ENCODE measurements at places on chromosomes 1 and 21.

DNA sequence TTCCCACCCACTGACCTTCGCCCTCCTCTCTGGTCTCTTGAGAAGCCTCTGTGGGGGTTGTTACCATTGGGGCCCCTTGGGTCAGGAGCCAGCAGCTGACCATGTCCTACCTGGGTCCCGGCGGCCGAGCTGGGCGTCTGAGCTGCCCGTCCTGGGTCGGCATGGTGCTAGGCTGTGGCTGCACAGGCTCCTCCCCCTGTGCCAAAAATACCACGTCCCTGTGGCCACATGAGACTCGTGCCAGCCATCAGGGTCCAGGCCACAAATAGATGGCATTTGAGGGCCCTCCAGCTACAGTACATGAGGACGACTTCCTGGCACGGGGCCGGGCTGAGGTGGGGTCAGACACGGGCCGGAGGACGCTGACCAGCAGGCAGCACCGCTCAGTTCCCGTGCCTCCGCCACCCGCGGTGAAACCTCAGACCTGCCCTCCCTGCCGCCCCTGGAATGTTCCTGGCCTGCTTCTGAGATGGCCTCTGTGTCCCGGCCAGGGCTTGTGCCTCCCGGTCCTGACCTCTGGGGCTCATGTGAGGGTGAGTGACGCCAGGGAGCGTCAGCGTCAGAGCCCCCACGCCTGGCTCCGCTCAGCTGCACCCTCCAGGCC is at the start of gene PERM1:
Gene PERM1 (minus strand): TSS at position 139 of the 604 bp plus-strand sequence. CDS start 1,064 bp downstream, outside the sequence.
- DNase-seq, result no peak

DNA sequence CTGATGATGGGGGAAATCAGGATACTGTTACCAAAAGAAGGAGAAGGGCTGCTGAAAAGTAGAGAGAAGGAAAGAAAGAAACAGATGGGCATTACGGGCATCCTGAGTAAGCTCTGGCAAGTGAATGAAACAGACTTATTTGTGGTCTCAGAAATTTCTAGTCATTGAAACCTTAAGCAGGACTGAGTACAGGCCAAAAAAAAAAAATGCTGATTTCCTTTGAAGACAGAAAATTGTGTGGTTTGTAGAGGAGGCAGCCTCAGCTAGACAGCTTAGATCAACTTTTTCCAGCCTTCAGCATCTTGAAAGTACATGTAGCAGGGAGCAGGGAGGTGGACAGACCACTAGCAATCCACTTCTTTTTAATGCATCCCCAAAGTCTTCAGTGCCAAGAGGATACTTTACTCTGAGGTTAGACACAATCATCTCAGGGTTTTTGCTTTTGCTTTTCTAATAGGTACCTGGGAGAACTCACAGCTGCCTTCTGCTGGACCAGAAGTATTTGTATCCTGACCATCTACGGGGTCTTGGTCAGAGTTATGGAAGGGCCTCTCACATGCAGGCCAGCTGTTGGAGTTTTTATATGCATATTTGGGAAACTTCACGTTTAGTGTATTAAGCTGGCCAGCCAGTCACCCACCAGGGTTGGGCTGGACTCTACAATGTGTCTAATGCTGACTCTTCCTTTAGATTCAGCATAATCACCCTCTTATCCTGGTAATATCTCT is 10.6 kb upstream of the CAPZB start:
- no peak for DNase-seq

GRCh38 chr1:31482482-31483011 is 69.5 kb downstream of the SERINC2 start:
- DNase-seq, result no peak

GRCh38 chr1:91603409-91603808 is 102.8 kb downstream of the CDC7 start:
- DNase-seq, result no peak

DNA sequence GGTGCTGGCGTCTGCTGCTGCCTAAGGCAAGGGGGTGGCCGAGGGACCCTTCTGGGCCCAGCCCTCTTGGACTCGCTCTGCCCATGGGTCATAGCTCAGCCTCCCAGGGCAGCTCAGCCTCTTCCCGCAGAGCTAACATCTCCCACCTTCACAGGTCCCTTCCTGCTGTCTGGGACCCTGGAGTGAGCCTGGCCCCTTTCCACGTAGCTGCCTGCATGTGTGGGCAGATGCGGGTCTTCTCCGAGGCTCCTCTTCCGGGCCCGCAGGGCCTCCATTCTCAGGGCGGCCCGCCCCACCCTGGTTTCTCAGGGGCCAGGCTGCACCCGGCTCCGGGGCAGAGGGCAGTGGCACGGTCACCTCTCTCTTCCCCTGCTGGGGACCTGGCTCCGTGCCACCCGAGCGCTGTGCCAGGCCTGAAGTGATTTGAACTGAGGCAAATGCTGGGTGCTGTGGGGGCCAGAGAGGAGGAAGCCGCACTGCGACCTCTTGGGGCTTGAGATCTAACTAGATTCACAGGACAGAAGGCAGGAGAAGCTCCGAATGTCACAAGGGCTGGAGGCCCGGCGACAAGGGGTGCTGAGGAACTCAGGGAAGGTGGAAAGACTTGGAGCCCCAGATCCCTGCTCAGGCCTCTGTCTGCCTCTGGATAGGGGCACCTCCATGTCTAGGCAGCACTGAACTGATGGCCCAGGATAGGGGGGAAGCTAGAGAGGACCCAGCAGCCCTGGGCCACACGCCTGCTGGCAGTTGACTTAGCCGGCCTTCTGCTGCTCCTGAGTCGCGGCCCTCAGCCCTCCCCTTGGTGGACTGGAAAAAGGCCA is 40.7 kb downstream of the COQ8A start:
- no peak for DNase-seq

DNA sequence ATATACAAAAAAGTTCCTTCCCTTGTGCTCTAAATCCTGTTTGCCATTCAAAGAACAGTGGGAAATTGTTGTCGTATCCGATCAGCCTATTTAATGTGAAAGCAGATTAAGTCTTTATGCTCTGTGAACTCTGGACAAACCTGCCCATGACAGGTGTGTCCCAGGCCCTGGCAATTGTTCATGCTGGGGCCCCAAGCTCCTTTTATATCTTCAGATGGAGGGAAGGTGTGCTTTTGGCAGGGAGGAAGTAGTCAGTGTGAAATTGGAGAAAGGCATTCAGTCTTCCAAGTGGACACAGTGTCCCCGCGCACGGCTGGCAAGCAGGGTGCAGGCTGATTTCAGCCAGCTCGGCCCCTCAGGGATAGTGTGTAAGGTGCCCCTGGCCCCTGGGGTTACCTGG is 135.1 kb upstream of the F3 start:
- no peak for DNase-seq

DNA sequence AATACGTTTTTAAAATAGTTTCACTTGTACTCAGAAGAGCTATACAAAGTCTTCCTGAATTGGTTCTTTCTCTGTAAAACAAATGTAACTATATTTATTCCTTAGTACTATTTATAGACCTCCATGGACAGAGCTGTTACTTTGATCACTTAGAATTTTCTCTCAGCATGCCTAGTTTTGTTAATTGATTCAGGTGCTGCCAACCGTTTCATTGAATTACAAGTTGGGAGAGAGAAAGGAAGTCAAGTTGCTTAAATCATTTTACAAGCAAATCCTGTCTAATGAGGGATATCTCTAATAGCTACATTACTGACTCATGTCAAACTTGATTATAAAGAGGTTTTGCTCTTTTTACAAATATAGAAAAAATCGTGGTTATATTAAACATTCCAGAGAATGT is 241.0 kb downstream of the FMN2 start:
- DNase-seq, result no peak

- no peak for DNase-seq
Measured at GRCh38 chr1:231428377-231428776, 6.3 kb upstream of the EGLN1 start.

- DNase-seq, result no peak
Measured at GRCh38 chr21:34938089-34938764, 110.9 kb downstream of the RUNX1 start.

- no peak for DNase-seq
Measured at GRCh38 chr1:1418464-1419362, 2.4 kb downstream of the ANKRD65 start.
